ENCODE measurements at places on chromosomes 3 and 15.

DNA sequence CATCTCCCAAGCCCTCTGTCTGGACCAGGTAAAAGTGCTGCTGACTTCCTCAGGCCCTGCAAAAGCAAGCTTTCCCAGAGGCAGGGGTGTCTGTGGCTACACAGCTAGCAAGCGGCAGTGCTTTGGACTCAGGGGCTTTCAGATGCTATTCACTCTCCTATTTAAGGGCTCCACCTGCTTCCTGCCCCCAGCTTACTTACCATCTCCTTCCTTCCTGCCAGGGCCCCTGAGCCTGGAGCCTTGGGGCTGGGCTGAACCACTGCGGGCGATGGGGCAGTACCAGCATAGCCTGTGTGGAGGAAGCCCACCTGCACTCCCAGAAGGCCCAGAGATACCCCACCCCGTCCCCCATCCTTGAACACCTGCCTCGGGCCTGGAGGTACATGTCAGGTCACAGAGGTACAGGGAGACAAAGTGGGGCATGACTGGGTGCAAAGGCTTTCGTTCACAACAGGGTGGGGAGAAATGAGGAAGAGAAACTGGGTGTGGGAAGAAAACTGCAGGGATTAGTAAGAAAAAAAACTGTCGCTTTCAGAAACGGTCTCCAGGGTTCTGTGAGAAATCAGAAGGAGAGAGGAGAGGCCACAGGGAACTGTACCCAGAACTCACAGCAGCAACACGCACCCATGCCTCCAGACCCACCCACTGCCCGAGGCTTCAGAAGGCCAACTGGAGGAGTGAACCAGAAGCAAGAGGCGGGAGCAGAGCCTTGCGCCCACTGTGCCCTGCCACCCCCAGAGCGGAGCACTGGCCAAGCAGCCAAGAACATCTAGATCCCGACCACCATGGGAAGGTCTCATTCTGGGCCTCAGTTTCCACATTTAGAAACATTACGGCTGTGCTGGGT, 49.5 kb downstream of the CCDC12 start:
- DNase-seq, result peak; percentile 82

DNA sequence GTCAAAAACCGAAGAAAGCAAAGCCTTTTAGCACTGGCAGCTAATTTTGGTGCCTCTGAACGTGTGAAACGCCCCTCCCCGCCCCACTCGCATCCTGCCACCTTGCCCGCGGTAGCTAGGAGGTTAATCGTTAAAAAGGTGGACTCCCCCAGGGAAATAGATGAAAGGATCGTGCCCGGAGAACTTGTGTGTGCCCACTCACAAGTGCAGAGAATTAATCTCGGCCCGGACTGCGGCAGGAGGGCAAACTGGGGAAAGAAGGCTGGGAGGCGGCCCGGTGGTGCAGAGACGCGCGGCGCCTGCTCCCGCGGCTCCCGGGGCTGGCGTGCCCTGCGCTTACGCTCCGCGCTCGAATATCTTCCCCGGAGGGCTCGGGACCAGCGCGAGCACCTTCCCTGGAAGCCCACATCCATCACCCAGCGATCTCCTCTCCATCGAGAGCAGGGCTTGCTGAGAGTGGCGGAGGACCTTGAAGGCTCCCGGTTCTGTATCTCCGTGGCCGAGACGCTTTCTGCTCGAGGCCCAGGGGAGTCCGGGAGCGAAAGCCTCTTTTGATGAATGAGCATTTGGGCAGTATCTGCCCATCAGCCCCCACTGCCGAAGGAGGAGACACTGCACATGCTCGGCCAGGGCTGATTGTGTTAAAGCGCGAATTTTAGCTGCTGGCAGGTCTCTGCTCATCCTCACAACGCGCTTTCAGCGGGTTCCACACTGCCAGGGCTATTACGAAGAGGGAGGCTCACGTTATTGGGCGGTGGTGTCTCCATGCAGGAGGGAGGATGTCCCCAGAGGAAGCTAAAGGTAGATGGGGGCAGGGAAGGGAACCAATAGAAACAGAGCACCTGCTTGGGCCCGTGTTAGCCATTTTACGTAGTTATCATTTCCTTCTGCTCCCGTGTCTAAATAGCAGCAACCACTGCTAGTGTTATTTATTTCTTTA, 1.3 kb upstream of the SPTSSB start:
- no peak for DNase-seq

DNA sequence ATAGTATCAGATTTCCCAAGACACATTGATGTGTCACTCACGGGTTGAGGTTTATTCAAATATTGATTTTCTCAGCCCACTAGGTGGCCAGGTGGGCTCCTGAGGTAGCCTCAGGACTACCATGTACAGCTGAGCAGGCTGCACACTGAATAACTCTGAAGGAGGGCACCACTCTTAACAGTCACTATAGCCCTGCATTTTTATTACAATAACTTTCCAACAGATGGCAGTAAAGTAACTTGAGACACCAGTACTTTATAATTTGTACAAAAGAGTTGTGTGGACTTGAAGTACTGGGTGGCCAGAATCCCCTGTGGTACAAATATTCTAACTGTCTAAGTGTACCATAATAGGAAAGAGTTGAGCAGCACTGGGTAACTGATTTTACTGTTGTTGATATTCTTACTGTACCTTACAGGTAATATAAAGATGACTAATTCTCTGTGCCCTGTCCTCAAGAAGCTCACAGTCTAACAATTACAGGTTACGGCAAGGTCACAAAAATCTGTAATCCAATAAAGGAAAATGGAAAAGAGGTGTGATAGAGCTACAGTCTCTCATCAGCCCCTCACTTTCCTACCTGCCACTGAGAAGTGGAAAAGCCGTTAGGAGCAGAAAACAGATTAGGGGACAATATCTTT, 76.0 kb downstream of the ETFA start:
- DNase-seq, result peak; percentile 12

GRCh38 chr3:172319595-172319994, 128.7 kb downstream of the GHSR start:
- no peak for DNase-seq

DNA sequence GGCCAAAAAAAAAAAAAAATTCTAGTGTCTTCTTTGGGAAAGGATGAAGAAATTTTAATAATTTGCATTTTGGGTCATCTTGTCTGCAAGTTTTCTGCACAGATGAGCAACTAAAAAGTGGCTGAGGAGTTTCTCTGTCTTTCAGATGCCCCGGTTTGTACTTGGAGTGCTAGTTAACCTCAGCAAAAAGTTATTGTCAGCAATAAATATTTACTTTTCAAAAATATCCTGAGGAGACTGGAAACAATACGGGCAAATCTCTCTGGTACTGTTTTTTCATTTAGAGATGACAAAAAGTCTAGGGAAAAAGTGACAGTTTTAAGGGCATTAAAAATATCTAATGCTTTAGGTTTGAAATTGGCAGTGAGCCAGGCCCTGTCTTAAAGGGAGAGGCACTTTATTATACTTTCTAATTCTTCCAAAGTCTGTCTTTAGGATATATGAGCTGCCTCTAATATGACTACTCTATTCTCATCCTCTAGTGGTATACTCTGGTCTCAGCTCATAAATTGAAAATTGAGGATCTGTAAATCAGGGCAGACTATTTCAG, 436.0 kb upstream of the NR2F2 start:
- no peak for DNase-seq

DNA sequence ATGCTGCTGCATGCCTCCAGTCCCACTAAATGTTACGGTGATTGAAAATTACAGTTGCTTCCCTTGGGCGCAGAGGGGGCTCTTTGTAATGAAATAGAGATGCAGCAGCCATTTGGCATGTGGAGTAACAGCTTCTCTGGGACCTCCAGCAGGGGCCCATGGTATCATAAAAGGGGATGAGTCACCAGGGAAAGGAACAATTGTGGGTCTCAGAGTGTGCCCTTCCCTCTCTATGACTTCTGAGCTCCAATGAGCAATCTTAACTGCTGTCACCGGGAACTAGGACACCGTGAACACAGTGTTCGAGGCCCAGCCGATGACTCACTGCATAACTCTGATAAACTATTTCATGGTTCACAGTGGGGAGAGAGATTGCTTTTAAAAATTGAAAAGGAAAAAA, 164.8 kb upstream of the NUDT16 start:
- DNase-seq, result no peak

GRCh38 chr15:74443100-74443909, 9.5 kb upstream of the SEMA7A start:
- no peak for DNase-seq

GRCh38 chr3:134864636-134865035, 69.6 kb downstream of the EPHB1 start:
- DNase-seq, result no peak

- DNase-seq, result no peak
Observed at GRCh38 chr3:67090474-67090873, 92.4 kb downstream of the KBTBD8 start.

DNA sequence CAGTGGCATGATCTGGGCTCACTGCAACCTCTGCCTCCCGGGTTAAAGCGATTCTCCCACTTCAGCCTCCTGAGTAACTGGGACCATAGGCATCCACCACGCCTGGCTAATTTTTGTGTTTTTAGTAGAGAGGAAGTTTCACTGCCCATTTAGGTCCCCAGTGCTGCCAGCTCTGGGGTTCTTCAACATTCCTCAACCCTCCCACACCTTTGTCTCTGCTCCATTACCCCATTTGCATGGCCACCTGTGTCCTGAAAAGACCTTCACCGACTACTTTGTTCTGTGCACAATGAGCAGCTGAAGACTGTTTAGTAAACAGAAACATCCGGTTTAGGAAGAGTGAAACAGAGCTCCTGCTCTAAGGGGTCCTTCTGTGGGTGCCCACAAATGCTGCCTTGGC, 92.0 kb downstream of the FAM43A start:
- DNase-seq, result no peak

- DNase-seq, result no peak
Observed at GRCh38 chr3:163555918-163556317, 1522.4 kb downstream of the SI start.

DNA sequence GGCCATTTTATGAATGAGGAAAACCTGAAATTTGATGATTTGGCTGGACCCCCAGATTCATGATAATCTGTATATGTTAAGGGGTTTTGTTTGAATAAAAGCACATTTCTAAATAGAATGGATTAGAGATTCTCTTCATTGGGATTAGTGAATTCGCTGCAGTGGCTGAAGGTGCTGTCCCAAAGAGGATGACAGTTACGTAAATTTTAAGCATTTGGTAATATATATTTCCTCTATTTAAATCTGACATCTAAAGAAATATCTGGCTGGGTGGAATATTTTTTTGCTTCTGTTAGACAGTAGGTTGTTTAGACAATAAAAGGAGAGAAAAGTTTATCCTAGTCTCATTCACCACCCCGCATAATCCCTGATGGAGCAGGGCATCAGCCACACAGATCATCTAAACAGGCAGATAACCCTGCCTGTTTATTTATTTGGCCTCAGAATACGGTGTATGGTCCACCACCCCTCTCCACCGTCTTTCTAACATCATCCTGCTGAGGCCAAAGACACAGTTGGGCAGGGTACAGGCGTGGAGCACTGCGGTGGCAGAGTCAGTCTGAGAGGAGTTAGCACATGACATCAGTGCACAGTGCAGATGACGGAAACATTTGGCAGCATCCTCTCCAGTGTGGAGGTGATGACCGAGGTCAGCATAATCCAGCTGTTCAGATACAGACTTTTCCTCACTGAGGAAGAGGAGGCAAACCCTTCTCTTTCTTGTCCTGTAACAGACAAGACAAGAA, 20.4 kb upstream of the NFKBIZ start:
- DNase-seq, result no peak

DNA sequence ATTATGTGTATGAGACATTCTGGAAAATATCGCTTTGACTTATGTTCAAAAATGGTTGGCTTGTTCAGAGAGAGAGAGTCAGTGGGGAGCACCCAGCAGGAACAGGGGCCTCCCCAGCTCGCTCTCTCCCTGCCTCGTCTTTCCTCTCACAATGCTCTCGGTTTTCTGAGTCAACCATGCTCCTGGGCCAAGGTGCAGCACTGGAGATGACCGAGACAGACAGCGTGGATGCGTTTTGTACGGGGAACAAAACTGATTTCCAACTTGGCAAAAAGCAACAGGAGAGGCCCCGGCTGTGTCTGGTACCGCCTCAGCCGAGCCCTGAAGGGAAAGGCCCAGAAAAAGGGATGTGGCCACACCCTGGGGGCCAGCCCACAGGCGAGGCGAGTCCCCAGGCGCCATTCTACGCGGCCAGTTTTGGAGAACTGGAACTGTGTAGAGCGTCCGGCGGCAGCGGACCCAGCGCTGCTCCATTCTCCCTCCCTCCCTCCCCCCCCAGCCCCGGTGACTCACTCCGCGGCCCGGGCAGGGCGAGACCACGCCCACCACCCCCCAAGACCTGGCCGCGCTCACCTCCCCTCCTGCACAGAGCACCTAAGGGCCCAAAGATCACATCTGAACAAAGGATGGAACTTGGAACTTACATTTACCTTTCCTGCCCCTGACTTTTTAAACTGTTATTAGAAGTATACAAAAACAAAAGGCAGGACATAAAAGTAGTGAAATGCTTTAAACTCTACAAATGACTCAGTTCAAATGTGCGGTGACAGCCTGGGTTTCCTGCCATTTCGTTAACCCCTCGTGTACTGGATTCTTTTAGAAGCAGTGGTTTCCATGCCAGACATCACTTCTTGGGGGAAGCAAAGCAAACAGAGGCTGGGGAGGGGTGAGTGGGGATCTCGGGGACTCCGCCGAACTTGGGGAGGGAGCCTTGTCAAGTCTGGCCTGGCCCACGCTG, 12.7 kb downstream of the ATP10A start:
- peak; percentile 71 for DNase-seq

- DNase-seq, result no peak
Observed at GRCh38 chr15:60607817-60608216, 128.9 kb upstream of the ICE2 start.

- no peak for DNase-seq
Observed at GRCh38 chr3:170797685-170798084, 72.3 kb downstream of the RPL22L1 start.

DNA sequence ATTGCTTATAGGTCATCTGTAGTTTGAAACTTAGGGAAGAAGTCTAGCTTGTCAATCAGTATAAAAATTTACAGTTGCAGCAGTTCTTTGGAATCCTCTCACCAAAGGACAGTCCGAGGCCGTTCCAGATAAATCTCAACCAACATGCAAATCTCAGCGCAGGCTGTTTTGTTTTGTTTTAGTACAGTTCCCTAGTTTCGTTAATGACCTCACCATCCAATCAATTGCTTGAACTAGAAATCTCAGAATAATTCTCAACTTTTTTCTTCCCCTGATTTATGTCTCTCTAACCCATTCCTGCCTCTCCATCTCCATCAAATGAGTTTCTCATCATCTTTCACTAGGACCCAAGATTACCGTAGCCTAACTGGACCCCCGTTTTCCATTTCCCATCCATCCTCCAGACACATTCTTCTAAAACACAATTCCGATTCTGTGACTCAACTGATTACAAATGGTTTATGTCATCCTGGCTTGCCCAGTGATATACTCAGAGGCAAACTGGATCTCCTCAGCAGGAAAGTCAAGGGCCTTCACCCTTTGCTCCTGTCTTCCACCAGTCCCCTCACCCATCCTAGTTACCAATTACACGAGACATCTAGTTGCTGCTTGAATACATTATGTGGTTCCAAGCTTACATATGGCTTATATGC, 1.3 kb downstream of the SMCO1 start:
- no peak for DNase-seq

- no peak for DNase-seq
Observed at GRCh38 chr3:197463279-197463678, 92.5 kb downstream of the BDH1 start.

DNA sequence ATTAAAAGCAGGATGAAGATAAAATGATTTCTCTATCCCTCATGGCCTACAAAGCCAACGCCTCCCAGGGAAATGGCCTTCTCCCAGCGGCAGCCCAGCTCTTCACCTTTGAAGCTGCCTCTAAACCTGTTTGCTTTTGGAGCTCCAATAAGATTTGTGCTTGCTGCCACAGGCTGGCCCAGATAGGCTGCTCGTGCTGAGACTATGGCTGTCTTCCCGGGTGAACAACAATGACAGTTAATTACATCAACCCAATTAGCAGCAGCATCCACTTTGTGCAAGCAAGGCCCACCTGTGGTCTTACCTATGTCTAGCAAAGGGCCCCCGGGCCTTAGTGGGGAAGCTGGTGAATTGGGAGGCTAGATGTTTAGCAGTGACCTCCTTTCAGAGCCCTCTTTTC, 179.6 kb downstream of the P3H2 start:
- no peak for DNase-seq
